GM12864 (cell line): ENCODE measurements at places on chromosomes 1 and 21.

- no peak for DNase-seq
These were observed 2.4 kb downstream of the TMCC2 start for GRCh38 chr1:205229916-205230700.

- no peak for DNase-seq
These were observed 63.7 kb upstream of the DPT start for GRCh38 chr1:168792592-168793125.

DNA sequence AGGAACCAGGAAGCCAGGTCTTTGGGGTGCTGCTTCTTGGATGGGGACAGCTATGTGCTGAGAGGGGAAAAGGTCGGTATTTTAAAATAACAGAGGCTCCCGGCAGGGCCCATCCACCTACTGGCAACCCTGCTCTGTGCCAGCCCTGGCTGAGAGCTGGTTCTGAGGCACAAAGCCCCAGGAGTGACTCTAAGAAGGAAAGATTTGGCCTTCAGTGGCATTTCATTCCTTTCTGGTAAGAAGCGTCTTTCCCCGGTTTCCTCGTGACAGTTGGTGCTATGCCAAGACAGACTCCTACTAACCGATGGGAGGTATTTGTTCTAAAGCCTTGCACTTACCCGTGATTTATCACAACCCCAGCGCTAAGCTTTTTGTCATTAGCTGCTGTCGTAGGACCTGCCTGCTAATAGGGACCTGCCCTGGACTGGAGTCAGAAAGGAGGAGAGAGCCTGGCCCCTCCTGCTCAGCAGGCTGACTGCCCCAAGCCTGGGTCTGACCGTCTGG lies 123.1 kb upstream of the ADAR start:
- no peak for DNase-seq

DNA sequence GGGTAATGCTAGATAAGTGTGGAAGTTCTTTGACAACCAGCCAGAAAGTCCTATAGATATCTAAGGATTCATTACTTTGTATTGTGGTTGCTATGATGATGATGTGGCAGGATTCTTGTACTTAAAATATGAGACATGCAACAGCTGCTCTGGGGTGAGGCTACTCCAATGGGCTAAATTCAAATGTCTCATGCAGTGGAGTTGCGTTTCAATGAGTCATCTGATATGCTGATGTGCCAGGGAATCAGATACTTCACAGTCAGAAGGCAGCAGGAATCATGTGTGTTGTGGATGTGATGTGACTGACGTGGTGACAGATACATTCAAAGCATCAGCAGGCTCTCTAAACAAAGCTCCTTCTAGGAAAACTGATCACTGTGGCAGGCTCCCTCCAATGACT lies 66.5 kb downstream of the TSEN15 start:
- no peak for DNase-seq
